ENCODE measurements at places on chromosomes 1 and 21.

DNA sequence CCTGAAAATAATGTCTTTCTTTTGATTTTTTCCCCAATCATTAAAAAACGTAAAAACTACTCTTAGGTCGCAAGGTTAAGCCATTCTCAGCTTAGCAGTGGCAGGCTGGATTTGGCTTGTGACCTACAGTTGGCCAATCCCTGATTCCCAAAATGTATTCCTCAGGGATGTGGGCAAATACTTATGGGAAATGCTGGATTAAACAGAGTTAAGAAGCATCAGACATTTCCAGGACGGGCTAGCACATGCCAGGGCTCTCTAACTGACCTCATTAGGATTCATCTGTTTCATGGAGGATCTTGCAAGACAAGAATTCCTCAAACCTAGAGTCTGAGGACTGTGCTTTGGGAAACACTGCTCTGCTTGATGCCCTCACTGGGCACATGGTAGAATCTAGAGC, 982 bp upstream of the IL24 start:
- DNase-seq, result no peak

- no peak for DNase-seq
Observed at GRCh38 chr21:45577801-45578175, 35.5 kb upstream of the SLC19A1 start.

DNA sequence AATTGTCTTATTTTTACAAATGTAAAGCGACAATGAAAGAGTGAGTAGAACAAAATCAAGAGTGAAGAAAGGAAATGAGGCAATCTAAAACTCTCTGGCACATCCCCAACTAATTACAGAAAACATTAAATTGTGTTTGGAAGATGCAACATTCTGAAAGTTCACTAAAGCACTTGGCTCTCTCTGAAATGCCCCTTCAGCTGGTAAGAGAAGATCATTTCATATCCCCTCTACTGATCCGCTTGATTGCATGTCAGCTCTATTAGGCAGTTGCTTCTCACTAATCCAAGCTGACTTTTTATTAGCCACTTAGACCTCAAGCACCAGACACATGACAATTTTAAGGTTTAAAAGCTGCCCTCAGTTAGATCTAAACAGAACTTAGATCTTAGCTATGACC, 262.8 kb upstream of the PRMT6 start:
- no peak for DNase-seq

DNA sequence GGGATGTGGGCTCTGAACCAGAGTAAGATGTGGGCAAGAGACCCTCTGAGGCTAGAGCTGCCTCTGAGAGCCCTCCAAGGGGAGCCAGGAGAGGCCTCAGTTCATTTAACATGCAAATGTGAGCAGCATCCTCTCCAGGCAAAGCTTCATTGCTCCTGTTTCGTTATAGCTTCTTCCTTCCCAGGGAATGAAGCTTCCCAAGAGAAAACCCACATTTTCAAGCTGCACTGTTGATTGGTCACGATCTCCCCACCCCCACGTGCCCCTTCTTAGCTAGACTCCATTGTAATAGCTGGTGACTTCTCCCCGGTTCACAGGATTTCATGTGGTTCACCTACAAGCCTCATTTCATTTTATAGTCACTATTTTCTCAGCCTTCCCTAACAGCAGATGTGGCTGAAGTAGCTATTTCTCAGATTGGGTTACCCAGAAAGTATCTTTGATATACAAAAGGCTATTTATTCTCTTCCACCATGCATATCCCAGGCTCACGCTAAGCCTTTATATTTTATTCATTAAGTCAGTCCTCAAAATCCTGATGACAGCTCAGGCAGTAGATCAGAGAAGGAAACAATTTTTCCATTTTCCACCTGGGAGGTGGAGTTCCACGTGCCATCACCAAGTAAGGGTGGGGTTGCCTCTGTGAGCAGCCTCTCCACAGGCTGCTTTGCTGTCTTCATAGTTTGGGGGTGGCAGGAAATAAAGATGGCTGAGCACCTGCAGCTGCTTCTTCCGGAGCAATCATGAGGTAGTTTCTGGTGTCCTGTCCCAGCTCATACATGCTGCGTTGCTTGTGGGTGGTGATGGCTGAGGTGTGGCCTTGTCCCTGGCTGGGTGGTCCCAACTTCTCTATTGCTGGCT, 178.3 kb upstream of the RAB4A start:
- no peak for DNase-seq

DNA sequence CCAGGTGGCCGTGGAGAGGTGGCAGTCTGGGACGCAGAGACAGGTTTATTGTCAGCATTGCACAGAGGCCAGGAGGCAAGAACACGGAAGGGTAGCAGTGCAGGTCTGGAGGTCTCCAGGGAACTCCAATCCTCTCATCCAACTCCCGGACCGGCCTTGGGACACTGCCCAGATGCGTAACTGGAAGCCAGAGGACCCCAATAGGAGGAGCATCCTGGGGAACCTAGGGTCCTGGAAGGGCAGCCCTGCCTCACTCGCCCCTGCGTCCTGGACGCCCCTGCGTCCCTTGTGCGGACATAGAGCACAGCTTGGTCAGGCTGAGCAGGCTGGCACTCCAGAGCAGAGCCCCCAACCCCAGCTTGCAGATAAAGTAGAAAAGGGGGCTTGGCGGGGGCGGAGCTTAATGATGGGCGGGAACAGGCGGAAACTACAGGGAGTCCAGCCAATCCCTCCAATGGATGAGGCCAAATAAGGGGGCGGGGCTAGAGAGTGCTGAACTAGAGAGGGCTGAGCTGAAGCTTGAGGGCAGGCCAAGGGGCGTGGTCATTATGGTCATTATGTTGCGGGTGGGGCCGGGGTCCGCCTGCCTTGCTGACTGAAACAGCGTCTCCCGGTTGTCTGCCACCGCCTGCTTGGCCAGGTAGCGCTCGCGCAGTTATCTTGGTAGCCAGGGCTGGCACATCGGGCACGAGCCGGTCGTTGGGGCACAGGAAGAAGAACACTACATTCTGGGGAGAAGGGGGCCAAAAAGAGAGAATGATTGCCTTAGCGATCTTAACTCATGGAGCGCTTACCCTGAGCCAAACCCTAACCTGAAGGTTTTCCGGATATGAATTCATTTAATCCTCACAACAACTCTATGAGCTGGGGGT, 3.7 kb upstream of the ARHGEF19 start:
- no peak for DNase-seq

- DNase-seq, result no peak
Observed at GRCh38 chr1:229252228-229252984, 18.5 kb upstream of the RAB4A start.

DNA sequence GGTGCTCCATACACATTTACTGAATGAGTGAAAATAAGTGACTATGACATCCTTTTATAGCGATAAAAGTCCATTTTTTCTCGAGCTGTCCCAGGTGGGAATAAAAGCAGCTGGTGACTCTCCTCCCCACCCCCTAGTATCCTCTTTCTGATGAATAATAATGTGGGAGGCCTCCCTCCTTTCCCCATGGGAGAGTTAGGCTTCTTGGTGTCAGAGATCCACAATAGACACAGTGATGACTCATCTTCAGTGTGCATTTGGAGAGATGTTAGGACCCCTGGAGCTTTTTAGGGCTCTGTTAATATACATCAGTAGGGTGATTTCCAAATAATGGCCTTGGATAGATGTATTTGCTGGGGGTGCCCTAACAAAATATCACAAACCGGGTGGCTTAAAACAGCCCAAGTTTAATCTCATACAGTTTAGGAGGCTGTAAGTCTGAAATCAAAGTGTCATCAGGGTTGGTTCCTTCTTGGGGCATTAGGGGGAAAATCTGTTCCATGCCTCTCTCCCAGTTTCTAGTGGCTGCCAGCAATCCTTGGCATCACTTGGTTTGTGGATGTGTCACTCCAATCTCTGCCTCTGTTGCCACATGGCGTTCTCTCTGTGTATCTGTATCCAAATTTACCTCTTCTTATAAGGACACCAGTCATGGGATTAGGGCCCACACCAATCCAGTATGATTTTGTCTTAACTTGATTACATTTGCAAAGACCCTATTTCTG, 4.4 kb upstream of the PHC2 start:
- no peak for DNase-seq

DNA sequence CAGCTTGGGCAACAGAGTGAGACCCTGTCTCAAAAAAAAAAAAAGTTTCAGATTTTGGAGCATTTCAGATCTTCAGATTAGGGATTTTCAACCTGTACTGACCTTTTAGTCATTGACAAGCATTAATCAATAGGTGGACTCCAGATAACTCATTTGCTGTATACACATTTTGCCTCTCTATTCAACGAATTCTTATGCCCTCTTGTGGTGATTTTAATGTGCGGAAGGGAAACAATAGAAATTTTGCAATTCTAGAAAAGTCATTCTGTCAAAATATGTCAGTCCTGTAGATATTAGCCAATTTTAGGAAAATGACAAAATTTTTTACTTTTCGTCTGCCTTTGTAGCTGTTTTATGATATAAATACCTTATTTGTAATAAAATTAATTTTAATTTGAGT, 11.6 kb upstream of the OR2G2 start:
- no peak for DNase-seq

Measured in anterior cingulate cortex (tissue), 58 donors.